ENCODE measurements at places on chromosomes 6 and 20. TPM values are rescaled to one million over a fixed set of nuclear protein-coding genes. Genes with fewer than 3 reads are reported as not detected.
A peak's percentile ranks its signal among the peaks of the same experiment; 100 is the strongest.

DNA sequence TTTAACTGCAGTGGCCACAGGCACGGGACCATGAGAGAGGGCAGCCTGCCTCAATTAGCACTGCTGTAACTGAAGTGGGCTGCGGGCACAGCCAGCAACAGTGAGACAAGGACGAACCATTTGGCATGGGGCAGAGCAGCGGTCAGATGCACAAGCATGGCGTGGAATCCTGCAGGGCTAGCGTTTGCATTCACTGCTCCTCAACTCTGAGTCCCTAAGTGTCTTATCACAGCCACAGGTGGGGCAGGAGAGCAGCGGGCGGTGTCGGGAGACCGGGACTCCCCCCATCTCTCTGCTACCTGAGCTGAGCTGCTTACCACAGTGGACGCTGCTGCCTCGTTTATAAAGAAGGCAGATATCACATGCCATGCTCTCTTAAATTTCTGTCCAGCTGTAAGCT lies 31.3 kb upstream of the PDE10A start:
- DNase-seq = no peak
- no peaks in the 10 kb centered on the region for H3K27me3 ChIP-seq
- no peaks in the 10 kb centered on the region for H3K4me1 ChIP-seq
- no peaks in the 10 kb centered on the region for H3K36me3 ChIP-seq
- H3K27ac ChIP-seq = no peak overlapping the region
- H3K4me3 ChIP-seq = no peak overlapping the region

DNA sequence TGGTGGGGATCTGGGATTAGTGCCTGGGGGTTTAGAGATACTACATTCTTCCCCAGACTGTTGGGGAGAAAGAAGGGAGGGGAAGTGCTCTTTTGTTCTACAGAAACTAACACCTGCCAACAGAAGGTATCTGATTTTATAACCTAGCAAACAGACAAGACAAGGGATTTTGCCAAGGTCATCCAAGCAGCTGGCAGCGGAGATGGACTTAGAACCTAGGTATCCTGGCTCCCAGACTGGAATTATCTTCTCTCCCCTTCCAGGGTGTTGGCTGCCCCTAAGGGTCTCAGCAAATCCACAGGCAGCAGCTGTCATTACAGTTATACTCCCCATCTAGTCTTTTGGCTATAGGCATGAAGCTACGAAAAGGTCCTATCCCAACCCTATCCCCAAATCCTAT lies 8.4 kb downstream of the SDC4 start:
- no peak overlapping the region for H3K4me3 ChIP-seq
- no peak overlapping the region for H3K27ac ChIP-seq
- no peaks in the 10 kb centered on the region for H3K4me1 ChIP-seq

Gene EGFL8
- 3.9 TPM for total RNA-seq

Gene SAMD3
- 2.5 TPM for total RNA-seq

- no peaks in the 10 kb centered on the region for H3K36me3 ChIP-seq
- H3K27me3 ChIP-seq = no peaks in the 10 kb centered on the region
- no peaks in the 10 kb centered on the region for H3K4me1 ChIP-seq
- no peak overlapping the region for H3K4me3 ChIP-seq
Observed at GRCh38 chr6:67287566-67287965, 1347.5 kb upstream of the ADGRB3 start.

GRCh38 chr6:150525300-150525699 lies 74.4 kb upstream of the PLEKHG1 start:
- H3K36me3 ChIP-seq = no peaks in the 10 kb centered on the region
- H3K27me3 ChIP-seq = no peaks in the 10 kb centered on the region
- no peaks in the 10 kb centered on the region for H3K4me1 ChIP-seq

DNA sequence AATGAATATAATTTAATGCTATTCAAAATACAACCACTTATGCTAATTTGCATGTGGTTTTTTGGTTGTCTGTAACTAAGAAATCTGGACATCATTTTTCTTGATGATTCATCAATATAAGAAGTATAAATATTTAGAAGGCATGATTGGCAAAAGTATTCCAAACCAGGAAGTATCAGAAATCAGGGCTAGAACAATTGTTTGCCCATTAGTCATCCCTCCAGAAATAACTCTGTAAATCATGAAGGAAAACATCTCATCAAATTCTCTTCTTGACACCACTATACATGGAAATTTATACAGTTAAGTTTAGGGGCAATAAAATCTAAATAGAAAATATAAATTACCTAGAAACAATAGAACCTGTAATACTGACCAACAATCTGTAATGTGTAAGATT lies 554.7 kb upstream of the HS3ST5 start:
- no peak overlapping the region for H3K27ac ChIP-seq
- no peak overlapping the region for H3K4me3 ChIP-seq
- no peak for DNase-seq
- H3K27me3 ChIP-seq = no peaks in the 10 kb centered on the region
- no peaks in the 10 kb centered on the region for H3K4me1 ChIP-seq
- H3K36me3 ChIP-seq = no peaks in the 10 kb centered on the region

DNA sequence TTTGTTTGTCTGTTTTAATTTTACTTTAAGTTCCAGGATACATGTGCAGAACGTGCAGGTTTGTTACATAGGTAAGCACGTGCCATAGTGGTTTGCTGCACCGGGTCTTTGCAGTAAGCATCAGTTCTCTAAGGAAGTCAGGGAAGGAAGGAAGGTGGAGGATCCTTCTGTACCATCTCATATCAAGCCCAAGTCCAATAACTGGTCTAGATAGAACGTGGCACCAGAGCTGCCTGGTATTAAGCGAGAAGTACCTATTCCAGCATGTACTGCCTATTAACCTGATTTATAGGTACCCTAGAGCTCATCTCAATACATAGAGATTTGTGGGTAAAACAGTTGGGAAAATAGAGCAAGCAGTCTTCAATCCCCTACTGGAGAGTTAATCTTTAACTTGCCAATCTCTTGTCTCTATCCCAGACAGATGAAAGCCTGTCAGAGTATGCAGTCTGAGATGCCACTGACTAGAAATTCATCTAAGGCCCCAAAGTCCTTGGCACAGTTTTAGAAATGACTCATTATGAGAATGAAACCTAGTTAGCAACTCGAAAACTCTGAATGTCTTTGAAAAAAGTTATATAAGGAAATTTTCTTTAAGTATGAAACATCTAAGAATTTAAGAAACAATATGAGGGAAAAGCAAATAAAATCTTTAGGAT lies 144.9 kb downstream of the TFAP2A start:
- no peak overlapping the region for H3K4me3 ChIP-seq
- no peaks in the 10 kb centered on the region for H3K4me1 ChIP-seq
- DNase-seq = no peak
- H3K36me3 ChIP-seq = no peaks in the 10 kb centered on the region

DNA sequence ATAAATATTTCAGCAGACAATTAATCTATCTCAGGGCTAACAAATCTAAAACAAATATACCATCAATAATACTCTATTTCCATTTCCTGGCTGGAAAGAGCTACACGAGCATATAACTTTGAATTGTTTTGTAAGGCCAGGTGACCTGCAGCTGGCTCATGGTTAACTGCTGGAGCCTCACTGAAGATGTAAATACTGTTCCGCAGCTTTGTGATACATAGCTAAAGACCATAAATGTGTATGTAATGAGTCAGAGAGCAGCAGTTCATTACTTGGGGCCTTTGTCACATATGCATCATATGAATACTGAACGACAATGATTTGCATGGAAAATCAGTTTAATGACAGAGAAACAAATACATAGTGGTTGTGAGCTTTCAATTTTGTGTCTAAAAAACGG lies 109.4 kb upstream of the CCN2 start:
- no peak overlapping the region for H3K27ac ChIP-seq
- no peak for DNase-seq
- H3K4me3 ChIP-seq = no peak overlapping the region
- H3K4me1 ChIP-seq = no peaks in the 10 kb centered on the region
- no peaks in the 10 kb centered on the region for H3K36me3 ChIP-seq

- H3K4me3 ChIP-seq = no peak overlapping the region
- no peak for DNase-seq
- H3K4me1 ChIP-seq = no peaks in the 10 kb centered on the region
Observed at GRCh38 chr20:8914421-8914820, 154.5 kb upstream of the PLCB4 start.

DNA sequence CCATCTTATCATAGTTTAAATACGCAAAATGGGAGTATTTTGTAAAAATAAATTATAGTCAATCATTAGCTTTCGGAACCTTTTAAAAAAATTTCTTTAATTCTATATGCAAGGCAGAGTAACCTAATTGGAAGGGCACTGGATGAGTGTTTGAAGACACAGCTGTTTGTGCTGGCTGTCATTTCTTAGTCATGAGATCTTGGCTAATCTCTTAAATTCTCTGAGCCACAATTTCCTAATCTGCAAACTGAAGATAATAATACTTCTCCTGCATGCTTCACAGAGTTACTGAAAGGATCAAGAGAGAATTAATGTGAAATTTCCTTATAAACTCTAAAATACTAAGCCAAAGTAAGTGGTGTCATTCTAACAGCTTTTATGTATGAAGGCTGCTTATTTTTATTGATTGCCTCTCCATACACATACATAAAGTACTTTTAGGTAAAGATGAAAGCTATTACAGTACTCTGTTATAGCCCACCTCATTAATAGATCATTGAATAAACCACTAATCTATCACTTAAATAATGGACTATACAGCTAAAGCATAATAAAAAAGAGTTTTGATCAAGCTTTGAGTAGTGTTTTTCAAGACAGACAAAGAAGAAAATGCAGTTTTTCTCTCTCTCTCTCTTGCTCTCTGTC lies 383.7 kb upstream of the IRAK1BP1 start:
- no peaks in the 10 kb centered on the region for H3K27me3 ChIP-seq
- H3K4me3 ChIP-seq = no peak overlapping the region
- H3K4me1 ChIP-seq = no peaks in the 10 kb centered on the region
- no peaks in the 10 kb centered on the region for H3K36me3 ChIP-seq
- H3K27ac ChIP-seq = no peak overlapping the region

GRCh38 chr6:4268171-4268570 lies 132.8 kb upstream of the ECI2 start:
- H3K4me1 ChIP-seq = no peaks in the 10 kb centered on the region
- DNase-seq = no peak
- H3K36me3 ChIP-seq = no peaks in the 10 kb centered on the region
- no peak overlapping the region for H3K4me3 ChIP-seq
- no peaks in the 10 kb centered on the region for H3K27me3 ChIP-seq
- no peak overlapping the region for H3K27ac ChIP-seq

GRCh38 chr6:41093729-41094128 lies 21.0 kb downstream of the NFYA start:
- no peak for DNase-seq
- H3K36me3 ChIP-seq = peaks cover 93% of the 10 kb centered on the region
- H3K27ac ChIP-seq = no peak overlapping the region
- H3K4me1 ChIP-seq = no peaks in the 10 kb centered on the region

Gene MCM8
- total RNA-seq = 13.7 TPM

GRCh38 chr6:113276601-113277000 lies 580.5 kb upstream of the MARCKS start:
- H3K27ac ChIP-seq = no peak overlapping the region
- H3K36me3 ChIP-seq = no peaks in the 10 kb centered on the region
- no peaks in the 10 kb centered on the region for H3K27me3 ChIP-seq
- DNase-seq = no peak

DNA sequence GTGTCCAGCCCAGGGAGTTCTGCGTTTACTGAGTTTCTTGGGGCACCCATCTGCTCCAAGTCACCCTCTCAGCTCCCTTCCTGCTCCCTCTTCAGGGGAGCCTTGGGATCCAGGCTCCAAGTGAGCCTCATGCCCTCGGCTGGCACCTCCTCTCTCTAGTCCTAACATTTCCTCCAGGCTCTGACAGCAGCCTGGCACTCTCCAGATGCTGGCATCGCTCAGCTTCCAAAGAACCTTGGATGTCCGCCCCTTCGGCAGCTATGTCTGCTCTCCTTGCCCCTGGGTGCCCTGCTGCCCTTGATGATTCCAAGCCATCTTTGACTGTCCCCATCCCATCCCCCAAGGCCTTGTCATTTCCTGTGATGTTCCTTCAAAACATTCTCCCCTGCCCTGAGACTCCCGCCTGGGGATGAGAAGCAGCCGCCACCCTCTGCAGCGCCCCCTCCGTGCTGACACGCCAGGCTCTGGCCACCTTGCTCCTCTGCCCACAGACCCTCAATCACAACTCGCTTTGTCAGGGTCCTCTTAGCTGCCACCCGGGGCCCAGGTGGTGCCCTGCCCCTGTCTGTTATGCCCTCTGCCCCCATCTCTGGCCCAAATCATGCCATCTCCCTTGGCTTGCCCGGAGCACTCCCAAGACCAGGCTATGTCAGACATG lies 6.6 kb upstream of the GFRA4 start:
- H3K4me1 ChIP-seq = peaks cover 9% of the 10 kb centered on the region
- H3K27ac ChIP-seq = no peak overlapping the region
- no peaks in the 10 kb centered on the region for H3K36me3 ChIP-seq
- no peak for DNase-seq

Gene MAP1LC3A
- 3.5 TPM for total RNA-seq

- DNase-seq = peak; percentile 79
- H3K27ac ChIP-seq = peak overlapping the region; percentile 29
Observed at GRCh38 chr20:63896264-63897105, 1.6 kb downstream of the DNAJC5 start.

DNA sequence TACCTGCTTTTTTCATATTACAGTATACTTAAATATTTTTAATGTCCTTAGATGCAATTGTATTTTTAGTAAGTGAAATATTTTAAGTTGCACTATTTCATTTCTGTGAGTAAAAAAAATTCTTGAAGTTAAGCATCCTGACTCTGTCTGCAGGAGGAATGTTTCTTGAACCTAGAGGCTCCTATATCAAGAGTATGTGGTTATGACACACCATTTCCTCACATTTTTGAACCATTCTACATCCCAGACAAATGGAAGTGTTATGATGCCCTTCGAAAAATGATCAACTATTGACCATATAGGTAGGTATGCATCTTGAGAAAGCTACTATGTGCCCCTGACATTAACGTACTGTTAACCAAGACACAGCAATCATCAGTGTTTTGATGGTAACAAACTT lies 237.0 kb downstream of the BCKDHB start:
- no peaks in the 10 kb centered on the region for H3K4me1 ChIP-seq
- no peaks in the 10 kb centered on the region for H3K36me3 ChIP-seq
- no peak overlapping the region for H3K4me3 ChIP-seq
- H3K27ac ChIP-seq = no peak overlapping the region
- H3K27me3 ChIP-seq = no peaks in the 10 kb centered on the region

DNA sequence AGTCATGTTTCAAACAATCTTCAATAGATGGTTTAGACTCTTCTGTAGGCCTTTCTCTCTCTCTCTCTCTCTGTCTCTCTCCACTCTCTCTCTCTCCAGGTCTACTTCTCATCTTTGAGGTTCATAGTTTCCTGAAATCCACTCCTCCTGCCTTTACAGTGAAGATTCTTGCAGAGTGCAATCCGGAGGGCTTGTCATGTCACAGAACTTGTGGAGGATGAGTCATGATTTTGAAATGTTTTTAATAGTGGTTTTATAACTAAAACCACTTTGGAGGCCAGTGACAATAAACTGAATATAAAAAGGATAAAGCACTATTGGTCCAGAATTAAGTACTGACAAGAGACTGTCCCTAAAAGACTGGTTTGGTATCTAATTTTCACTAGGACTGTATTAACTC lies 156.3 kb downstream of the KIF6 start:
- H3K27ac ChIP-seq = no peak overlapping the region
- no peaks in the 10 kb centered on the region for H3K27me3 ChIP-seq
- DNase-seq = no peak
- no peaks in the 10 kb centered on the region for H3K36me3 ChIP-seq
- H3K4me1 ChIP-seq = no peaks in the 10 kb centered on the region

Gene CDH4
- total RNA-seq = not detected

Gene HLA-G
- total RNA-seq = 8.8 TPM

- H3K27ac ChIP-seq = no peak overlapping the region
- no peak for DNase-seq
- H3K27me3 ChIP-seq = no peaks in the 10 kb centered on the region
- H3K36me3 ChIP-seq = no peaks in the 10 kb centered on the region
- H3K4me1 ChIP-seq = no peaks in the 10 kb centered on the region
Observed at GRCh38 chr6:133085896-133086295, 155.3 kb upstream of the EYA4 start.
